Right atrium auricular region (tissue), 2 donors: ENCODE measurements at places on chromosomes 1 and 21.

GRCh38 chr1:48741380-48741779 is 35.3 kb downstream of the BEND5 start:
- DNase-seq = no peak

GRCh38 chr1:44316231-44316759 is 38.8 kb downstream of the ERI3 start:
- no peak for DNase-seq

- DNase-seq = no peak
These were observed 10.3 kb upstream of the LUZP1 start for GRCh38 chr1:23178950-23179349.

DNA sequence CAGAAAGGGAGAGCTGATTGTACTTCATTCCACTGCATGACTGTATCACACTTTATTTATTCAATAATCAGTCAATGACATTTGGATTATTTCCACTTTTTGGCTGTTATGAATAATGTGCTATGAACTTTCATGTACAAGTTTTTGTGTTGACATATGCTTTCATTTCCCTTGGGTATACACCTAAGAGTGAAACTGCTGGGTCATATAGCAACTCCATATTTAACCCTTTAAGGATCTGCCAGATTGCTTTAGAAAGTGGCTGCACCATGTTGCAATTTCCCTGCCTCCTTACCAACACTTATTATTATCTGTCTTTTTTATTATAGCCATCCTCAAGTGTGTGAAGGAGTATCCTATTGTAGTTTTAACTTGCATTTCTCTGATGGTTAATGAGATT is 108.8 kb upstream of the KCNK1 start:
- no peak for DNase-seq

- no peak for DNase-seq
These were observed 315.3 kb downstream of the TPR start for GRCh38 chr1:186059752-186060151.

- no peak for DNase-seq
These were observed 21.5 kb downstream of the RAP1GAP start for GRCh38 chr1:21647431-21648351.

GRCh38 chr1:87598429-87598828 is 269.7 kb downstream of the LMO4 start:
- DNase-seq = no peak

DNA sequence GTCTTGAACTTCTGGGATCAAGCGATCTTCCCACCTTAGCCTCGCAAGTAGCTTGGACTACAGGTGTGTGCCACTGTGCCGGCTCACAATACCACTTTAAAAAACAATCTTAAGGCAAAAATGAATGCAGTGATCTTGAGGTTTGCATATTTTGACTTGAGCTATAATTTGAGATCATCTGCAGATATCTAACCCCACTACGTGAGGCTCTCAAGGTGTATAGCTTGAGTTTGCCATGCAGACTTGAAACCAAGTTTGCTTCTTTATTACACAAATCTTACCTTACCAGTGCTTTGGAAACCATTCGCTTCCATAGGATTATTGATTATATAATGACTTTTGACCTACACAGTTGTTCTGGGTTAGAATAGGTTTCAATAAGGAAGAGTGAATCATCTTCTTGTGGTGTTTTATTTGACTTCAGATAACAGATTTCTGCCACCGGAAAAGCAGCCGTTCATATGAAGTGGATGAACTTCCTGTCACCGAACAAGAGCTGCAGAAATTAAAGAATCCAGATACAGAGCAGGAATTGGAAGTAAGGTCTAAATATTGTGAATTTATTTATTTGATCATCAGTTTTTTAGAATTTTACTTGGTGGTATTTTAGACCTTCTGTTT is 155.1 kb downstream of the VPS13D start:
- DNase-seq = no peak

DNA sequence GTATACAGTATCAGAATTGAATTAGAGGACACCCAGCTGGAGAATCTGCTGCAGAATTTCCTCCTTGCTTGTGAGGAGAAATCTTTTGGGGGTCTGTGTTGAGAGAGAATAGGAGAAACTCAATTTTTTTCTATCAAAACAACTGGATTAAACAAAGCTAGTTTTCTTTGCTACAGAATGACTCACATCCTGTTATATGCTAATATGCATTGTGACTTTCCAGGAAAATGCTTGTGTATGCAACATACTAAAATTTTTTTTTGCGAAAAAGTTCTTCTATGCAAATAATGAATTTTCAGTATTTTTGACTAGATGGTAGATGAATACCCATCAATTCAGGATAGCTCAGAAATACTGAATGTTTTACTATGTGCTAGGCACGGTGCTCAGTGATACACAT is 2.2 kb downstream of the VAMP4 start:
- no peak for DNase-seq

GRCh38 chr1:179996099-179996498 is 41.5 kb downstream of the CEP350 start:
- DNase-seq = no peak

DNA sequence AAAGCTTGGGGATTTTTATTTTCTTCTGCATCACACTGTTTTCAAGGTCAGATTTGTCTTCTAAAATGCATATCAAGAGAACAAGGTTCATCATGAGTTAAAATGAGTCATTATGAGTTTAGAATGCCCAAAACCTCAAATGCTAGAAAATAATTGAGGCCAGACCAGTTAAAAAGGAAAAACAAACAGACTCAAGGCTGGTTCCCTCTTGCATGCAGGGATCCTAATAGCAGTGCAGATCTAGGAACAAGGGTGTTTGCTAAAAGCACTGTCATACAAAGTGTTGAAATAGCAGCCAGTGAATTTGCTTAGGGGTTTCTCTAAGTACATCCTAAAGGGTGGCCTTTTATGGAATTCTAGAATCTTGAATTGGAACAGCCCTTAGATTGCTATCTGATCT is 15.3 kb downstream of the BEND5 start:
- DNase-seq = no peak

DNA sequence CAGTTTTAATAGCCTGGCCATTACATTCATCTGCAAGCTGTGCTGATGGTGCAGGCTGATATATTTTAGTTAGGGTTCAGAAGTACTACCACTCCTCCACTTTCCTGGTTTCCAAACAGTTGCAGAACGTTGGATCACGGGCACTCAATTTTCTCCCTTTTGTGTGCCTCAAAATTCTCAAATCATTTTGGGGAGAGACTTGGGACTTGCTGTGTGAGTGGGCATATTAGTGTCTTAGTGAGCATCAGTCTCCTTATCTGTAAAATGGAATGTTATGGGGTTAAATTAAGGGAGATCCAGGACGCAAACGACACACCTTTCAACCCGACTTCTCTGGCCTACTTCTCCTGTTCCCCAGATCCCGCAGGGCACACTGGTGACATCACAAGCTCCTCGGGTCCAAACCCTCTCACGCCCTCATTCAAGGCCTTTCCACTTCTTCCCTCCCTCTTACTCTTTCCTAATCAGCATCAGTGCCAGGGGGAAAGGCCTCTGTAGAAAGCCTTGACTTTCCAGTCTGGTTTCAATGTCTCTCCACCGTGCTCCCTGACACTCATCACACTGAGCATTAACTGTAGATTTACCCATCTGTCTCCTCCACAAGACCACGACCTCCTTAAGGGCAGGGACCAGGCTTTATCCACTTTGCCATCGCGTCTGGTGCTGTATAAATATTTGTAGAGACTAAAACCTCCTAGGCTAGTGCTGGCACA is 1.2 kb downstream of the PIGP start:
- DNase-seq = peak; percentile 88
